ENCODE measurements at places on chromosomes 2 and 18. TPM values are rescaled to one million over a fixed set of nuclear protein-coding genes. Genes with fewer than 3 reads are reported as not detected.

OLA1 gene
- total RNA-seq = 67.2 TPM

DNA sequence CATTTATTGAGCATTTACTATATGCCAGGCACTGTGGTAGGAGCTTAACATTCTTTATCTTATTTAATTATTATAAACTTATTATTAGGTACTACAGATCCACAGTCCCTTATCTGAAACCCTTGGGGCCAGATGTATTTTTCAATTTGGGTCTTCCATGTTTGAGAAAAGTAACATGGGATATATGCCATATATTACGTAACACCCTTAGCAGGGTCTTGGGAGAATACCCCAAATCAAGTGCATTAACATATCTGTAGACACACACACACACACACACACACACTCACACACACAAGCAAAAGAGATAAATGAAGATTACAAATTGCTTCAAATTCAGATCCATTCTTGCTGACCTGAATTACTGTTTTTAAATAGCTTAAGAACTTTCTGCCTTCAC, 13.7 kb downstream of the NTSR2 start:
- no peak for DNase-seq

DNA sequence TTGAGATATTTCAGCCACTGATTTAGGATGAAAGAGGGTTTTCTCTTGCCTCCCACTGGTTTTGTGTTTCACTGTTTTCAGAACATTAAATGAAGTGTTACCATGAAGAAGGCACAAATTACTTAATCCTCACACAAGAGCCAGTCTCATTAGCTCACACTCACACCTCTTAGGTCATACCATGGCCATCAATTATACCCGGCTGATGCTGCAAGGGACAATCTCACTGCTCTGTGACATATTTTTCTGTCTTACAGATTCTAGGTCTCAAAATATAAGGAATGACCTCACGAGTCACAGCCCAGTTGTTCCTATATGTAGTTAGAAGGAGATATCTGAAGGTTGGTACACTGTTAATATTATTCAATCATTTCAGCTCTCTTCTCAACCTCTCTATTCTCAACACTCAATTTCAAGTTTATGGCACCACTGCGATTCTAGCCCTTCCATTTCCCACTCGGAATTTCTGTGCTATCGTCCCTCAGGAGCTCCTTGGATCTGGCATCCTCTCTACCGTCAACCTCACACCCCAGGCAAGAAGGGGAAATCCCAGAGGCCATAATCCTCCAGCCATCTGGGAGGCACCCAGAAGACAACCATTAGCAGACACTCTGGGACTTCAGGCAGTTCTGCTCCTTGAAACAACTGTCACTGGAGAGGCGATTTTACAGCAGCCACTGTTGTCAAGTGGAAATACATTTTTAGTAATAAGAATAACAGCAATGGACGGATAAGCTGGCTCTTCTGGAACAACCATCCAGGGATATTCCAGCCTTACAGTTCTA, 101.9 kb downstream of the MREG start:
- no peak for DNase-seq

- DNase-seq = no peak
Observed at GRCh38 chr2:41763141-41763540, 284.7 kb upstream of the PKDCC start.

LCT gene
- total RNA-seq = not detected

DNA sequence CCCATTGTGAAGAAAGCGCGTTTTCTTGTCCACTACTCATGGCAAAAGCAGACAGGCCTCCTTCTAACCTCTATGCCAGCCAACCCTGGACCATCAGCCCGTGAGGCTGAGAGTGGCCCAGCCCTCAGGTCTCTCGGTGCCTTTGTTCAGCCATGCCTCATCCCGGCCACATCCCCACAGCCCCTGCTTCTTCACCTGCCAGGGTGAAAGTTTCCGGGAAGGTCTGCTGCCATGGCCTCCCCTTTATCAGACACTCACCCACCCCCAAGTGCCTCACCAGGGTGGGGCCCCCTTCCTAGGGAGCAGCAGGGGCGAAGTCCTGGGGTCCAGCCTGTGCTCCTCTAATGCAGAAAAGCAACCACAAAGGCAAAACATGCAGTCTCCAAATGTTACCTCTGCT, 478.4 kb upstream of the SALL3 start:
- DNase-seq = no peak

All from left colon (tissue), 2 donors.